ENCODE measurements at places on chromosomes 6 and 20. TPM values are rescaled to one million over a fixed set of nuclear protein-coding genes. Genes with fewer than 3 reads are reported as not detected.

DNA sequence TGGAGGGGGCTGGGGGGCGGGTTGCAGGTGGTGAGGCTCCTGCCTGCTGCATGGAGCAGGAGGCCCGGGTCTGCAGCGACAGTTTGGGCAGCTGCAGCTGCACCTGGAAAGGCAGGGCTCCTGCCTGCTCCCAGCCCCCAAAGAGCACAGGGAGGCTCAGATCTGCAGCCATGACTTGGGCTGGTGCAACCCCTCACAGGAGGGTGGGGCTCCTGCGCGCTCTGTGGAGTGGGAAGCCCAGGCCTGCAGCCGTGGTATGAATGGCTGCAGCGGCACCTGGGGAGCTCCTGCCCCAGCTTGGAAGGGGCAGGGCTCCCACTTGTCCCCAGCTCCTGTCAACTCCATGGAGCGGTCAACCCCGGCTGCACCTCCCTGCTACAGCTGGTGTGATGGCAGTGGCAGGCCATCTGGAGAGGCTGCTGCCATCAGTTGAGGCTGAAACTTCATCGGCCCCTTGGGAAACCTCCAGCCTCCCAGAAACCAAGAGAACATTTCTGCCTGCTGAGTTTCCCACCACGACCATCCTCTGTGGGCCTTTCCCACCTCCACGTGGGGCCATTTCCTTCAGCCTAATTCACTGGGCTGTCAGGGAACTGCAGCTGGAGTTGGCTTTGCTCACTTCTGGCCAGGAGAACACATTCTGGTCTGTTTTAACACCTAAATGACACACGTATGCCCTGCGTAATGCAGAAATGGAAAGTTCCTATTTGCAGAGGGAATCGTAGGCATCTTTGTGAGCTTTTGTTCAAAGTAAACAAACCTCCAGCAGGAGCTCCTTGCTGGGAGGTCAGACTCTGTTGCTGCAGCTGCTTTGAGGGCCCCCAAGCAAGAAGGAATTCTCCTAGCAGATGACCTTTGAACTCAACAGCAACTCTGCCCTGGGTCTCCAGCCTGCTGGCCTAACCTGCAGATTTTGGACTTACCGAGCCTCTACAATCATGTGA, 429.0 kb downstream of the PREX1 start:
- H3K4me3 ChIP-seq, result no peak overlapping the region
- no peaks in the 10 kb centered on the region for H3K27me3 ChIP-seq
- no peak for DNase-seq
- H3K4me1 ChIP-seq, result no peaks in the 10 kb centered on the region
- H3K36me3 ChIP-seq, result no peaks in the 10 kb centered on the region

DNA sequence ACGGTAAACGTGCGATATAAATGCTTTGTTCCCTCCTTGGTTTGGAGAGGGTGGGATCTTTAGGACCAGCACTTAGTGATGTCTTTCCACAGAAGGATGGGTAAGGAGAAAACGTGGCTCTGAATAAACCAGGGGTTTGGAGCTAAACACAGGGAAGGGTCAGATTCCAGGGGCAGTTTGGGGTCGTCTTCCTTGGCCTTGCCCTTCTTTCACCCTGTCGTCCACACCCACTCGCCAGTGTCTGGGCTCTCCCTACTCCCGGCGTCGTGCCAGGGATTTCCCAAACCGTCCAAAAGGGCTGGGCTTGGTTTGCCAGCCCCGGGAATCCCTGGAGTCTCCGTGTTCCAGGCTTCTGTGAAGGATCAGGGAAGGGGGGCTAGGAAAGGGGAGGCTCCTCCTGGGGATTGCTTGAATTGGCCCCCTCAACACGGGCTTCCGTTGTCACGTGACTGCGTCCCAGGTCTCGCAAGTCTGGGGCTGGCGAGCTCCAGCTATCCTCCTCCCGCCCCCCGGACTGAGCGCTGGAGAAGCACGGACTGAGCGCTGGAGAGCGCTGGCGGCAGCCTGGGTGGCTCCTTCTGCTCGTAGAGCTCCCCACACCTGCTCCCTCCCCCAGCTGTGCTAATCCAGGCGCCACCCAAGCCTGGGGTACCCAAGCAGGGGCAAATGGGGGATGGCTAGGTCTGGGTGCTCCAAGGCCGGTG, 9.4 kb upstream of the ARMC12 start:
- H3K4me1 ChIP-seq, result peaks cover under 1% of the 10 kb centered on the region
- H3K36me3 ChIP-seq, result no peaks in the 10 kb centered on the region
- peak overlapping the region; percentile 76 for H3K4me3 ChIP-seq
- peak; percentile 89 for DNase-seq
- no peaks in the 10 kb centered on the region for H3K27me3 ChIP-seq
- H3K27ac ChIP-seq, result peak overlapping the region; percentile 98

GRCh38 chr6:14134211-14134910, 16.8 kb downstream of the CD83 start:
- H3K27ac ChIP-seq, result no peak overlapping the region
- H3K27me3 ChIP-seq, result no peaks in the 10 kb centered on the region
- H3K4me3 ChIP-seq, result no peak overlapping the region
- no peaks in the 10 kb centered on the region for H3K4me1 ChIP-seq
- DNase-seq, result no peak
- H3K36me3 ChIP-seq, result no peaks in the 10 kb centered on the region

The PACRG gene
- polyA plus RNA-seq, result 0.52 TPM

- peaks cover 27% of the 10 kb centered on the region for H3K4me1 ChIP-seq
- DNase-seq, result no peak
- H3K4me3 ChIP-seq, result no peak overlapping the region
- no peaks in the 10 kb centered on the region for H3K36me3 ChIP-seq
- H3K27me3 ChIP-seq, result no peaks in the 10 kb centered on the region
- no peak overlapping the region for H3K27ac ChIP-seq
Observed at GRCh38 chr20:2690718-2691117, 1.9 kb upstream of the EBF4 start.

The ADTRP gene
- polyA plus RNA-seq, result 0.84 TPM

GRCh38 chr6:96975852-96976251, 51.3 kb downstream of the KLHL32 start:
- no peak for DNase-seq
- no peak overlapping the region for H3K4me3 ChIP-seq
- H3K27me3 ChIP-seq, result no peaks in the 10 kb centered on the region
- H3K36me3 ChIP-seq, result no peaks in the 10 kb centered on the region
- no peaks in the 10 kb centered on the region for H3K4me1 ChIP-seq
- H3K27ac ChIP-seq, result no peak overlapping the region

The PPP1R3G gene
- 0.08 TPM for polyA plus RNA-seq

- no peak for DNase-seq
- no peaks in the 10 kb centered on the region for H3K36me3 ChIP-seq
- H3K27ac ChIP-seq, result no peak overlapping the region
- no peak overlapping the region for H3K4me3 ChIP-seq
- H3K27me3 ChIP-seq, result no peaks in the 10 kb centered on the region
Observed at GRCh38 chr6:37576336-37576737, 76.6 kb upstream of the CCDC167 start.

DNA sequence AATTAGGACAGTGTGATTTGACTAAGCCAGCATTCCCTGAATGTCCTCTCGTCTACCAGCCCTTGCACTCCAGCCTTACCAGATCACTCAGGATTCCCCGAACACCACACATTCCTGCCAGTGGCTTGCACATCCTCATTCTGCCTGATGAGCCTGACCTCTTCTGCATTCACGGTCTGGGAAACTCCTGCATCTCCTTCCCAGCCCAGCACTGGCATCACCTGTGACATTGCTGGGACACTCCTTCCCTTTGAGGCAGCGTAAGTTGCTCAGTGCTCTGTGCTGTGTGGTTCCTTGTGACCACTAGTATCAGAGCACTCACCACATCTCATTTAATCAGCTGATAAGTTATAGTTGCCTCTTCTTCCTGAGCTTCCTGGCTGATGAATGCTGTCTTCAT, 17.3 kb downstream of the NCOA7 start:
- H3K27me3 ChIP-seq, result no peaks in the 10 kb centered on the region
- H3K4me1 ChIP-seq, result peaks cover 35% of the 10 kb centered on the region
- DNase-seq, result no peak
- H3K27ac ChIP-seq, result no peak overlapping the region
- H3K36me3 ChIP-seq, result no peaks in the 10 kb centered on the region
- no peak overlapping the region for H3K4me3 ChIP-seq

DNA sequence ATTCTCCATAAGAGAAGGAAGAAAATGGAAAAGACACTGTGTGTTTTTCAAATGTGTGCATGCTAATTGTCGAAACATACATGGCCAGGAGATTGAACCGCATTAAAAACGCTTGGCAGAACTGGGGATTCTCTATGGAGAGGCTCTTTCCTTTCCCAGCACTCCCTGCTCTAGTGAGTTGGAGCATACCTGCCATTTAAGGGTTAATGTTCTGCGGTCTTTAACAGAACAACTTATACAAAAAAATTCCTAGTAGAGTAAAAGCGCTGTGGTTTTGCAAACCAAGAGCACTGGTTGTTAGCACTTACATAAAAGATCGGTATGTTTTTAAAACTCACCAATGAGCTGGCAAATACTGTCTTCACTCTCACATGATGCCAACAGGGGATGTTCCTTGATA, 1.5 kb downstream of the TAGAP start:
- no peak overlapping the region for H3K4me3 ChIP-seq
- no peak overlapping the region for H3K27ac ChIP-seq
- no peaks in the 10 kb centered on the region for H3K36me3 ChIP-seq
- DNase-seq, result no peak
- peaks cover 46% of the 10 kb centered on the region for H3K27me3 ChIP-seq
- no peaks in the 10 kb centered on the region for H3K4me1 ChIP-seq

DNA sequence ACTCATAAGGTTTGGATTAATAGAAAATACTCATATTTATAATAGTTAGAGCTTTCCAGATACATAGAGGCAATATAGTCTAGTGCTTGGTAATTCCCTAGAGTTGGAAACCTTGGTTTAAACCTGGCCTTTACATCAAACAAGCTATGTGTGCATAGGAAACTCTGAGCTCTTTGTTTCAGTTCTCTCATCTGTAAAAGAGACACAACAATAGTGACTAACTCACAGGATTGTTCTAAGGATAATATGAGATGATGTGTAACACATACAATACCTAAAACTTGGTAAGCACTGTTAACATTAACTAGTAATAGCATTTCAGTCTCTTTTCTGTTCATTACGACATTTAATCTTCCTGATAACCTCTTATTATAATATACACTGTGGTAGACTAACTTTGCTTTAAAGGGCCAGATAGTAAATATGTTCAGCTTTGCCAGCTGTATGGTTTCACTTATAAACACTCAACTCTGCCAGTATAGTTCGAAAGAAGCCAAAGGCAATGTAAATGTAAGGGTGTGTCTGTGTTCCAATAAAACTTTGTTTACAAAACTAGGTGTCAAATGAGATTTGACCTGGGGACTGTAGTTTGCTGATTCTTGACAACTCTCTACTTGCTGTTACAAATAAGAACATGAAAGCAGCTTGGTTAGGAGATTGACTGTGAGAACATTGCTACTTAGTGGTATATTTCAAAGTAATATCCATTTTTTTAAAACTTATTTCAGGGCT, 370.6 kb upstream of the FLRT3 start:
- H3K4me3 ChIP-seq, result no peak overlapping the region
- DNase-seq, result no peak
- no peak overlapping the region for H3K27ac ChIP-seq
- H3K4me1 ChIP-seq, result peaks cover 8% of the 10 kb centered on the region
- no peaks in the 10 kb centered on the region for H3K27me3 ChIP-seq

DNA sequence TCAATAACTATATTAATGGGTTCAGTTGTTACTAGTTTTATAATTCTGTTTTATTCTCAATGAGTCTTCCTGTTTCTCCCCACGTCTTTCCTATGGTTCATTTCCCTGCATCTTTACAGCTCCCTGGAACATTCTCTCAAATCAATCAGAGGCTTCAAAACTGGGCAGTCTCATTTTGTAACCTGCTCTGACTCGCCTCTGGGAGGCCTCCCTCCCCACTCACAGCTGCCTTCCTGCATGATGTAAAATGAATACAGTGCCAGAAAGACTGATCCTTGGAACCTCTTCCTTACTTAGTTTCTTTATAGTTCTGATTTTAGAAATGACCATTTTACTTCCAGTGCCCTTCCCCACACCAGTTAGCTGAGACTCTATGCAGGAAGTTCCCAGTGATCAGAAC, 103.9 kb downstream of the ESR1 start:
- no peak overlapping the region for H3K4me3 ChIP-seq
- H3K27ac ChIP-seq, result no peak overlapping the region
- H3K27me3 ChIP-seq, result no peaks in the 10 kb centered on the region
- H3K36me3 ChIP-seq, result no peaks in the 10 kb centered on the region

DNA sequence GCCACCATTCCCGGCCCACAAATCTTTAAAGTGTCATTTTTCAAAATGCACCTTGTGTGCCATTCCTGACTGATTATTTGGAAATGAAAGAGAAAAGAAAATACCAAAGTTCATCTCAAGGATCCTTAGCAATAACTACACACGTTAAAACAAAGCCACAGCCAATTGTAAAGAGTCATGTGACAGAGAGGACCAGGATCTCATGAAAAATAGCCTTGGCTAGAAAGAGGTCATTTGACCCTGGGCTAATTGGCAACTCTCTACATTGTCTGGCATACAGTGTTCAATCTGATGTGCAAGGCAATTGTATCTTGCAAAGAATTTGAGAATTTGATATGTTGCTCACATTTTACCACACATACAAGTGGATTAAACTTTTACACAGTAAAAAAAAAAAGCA, 31.6 kb upstream of the HLA-G start:
- DNase-seq, result no peak
- H3K36me3 ChIP-seq, result no peaks in the 10 kb centered on the region
- peaks cover 27% of the 10 kb centered on the region for H3K27me3 ChIP-seq
- H3K4me1 ChIP-seq, result peaks cover 3% of the 10 kb centered on the region
- no peak overlapping the region for H3K27ac ChIP-seq

DNA sequence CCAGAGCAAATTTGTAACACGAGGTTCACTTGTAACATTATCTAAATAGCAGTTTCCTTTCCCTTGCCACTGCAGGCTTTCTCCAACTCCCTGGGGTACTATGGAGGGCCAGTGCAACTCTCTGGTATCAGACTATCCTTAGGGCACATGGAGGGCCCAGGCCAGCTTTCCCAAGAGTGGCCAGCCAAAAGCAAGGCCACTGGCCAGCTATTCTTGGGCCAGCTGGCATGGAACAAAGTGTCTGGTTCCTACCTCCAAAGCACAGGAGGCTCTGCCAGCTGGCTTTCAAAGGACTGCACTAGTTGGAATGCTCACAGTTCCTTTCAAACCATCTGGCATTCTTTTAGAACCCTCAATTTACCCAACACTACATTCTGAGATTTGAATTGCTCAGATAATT, 8.7 kb downstream of the RNF24 start:
- H3K4me3 ChIP-seq, result no peak overlapping the region
- H3K27ac ChIP-seq, result no peak overlapping the region
- peak; percentile 34 for DNase-seq
- no peaks in the 10 kb centered on the region for H3K36me3 ChIP-seq

DNA sequence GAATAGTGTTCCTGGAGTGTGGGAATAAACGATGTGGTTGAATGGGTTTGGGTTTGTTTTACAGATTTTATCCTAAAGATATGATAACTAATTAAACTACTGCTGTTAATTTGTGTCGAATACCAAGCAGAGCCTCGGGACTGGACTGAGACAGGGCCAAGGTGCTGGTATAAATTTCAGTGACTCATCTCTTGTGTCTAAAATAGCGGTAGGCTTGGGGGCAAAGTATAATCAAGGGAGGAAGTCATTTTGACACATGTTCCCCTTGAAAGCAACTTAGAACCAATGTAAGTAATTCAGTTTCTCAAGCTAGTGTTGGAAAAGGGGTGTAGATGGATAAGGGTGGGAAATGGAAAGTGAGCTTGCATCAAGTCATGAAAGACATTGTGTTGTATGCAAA, 108.4 kb downstream of the PLCB4 start:
- H3K27ac ChIP-seq, result no peak overlapping the region
- no peaks in the 10 kb centered on the region for H3K36me3 ChIP-seq
- no peak for DNase-seq
- H3K4me1 ChIP-seq, result no peaks in the 10 kb centered on the region
- H3K27me3 ChIP-seq, result no peaks in the 10 kb centered on the region
